ENCODE measurements at places on chromosomes 7 and 10.

GRCh38 chr10:79123547-79123963 lies 54.8 kb downstream of the ZMIZ1 start:
- no peak for DNase-seq

DNA sequence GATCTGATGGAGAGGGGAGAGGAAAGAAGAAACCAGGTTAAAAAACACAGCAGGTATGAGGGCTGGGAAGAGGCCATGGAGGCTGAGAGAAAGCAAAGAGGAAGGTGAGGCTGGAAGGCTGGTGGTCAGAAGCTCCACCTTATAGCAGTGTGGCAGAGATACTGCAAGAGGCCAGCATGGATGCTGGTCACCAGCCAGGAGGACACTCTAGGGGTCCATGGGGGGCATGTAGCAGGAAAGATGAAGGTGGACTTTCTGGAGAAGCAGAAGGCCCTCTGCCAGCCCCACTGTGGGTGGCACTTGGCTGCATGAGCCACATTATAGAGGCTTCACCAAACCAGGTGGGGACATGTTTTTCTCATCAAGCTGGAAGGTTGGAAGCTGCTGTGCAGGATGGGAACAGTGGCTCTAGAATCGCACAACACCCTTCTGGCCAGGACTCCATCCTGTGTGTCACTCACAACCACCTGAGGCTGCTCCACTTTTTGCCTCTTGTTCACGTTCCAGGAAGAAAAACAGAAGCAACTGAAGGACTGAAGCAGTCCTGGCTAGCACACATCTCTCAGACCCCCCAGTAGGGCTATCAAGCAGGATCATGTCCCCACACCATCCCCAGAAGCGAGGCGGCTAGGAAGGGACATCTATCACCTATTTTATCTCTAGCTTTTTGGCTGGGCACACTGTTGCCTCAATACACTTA lies 587.5 kb upstream of the MGMT start:
- no peak for DNase-seq

GRCh38 chr7:82319674-82320118 lies 123.9 kb downstream of the CACNA2D1 start:
- no peak for DNase-seq

- no peak for DNase-seq
Observed at GRCh38 chr7:94949532-94949931, 42.1 kb downstream of the PPP1R9A start.

- DNase-seq: no peak
Observed at GRCh38 chr7:25852211-25852938, 299.6 kb upstream of the NFE2L3 start.

All from stimulated activated CD4-positive, alpha-beta T cell treated with anti-CD3 and anti-CD28 coated beads, Interleukin-15, amount 100 ng/mL, for 48 hours (primary cell).